ENCODE measurements at places on chromosomes 16 and 17.

DNA sequence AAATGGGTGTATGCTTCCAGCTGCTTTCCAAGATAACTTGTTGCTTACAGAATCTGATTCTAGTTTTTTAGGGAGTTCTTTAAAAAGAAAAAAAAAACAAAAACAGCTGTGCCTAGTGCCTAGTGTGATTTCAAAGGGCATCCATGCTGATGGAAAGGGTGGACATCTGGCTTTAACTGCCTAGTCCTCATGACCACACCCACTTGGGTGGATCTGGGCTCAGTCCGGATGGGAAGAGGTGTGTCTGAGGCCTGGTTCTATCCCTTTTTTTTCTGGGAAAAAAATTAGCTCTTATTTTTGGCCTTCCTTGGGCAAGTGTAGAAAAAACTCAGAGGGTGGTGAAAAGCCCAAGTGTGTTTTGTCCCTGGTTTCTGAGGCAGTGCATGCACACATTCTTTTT lies 132.3 kb upstream of the CDH11 start:
- DNase-seq, result no peak

DNA sequence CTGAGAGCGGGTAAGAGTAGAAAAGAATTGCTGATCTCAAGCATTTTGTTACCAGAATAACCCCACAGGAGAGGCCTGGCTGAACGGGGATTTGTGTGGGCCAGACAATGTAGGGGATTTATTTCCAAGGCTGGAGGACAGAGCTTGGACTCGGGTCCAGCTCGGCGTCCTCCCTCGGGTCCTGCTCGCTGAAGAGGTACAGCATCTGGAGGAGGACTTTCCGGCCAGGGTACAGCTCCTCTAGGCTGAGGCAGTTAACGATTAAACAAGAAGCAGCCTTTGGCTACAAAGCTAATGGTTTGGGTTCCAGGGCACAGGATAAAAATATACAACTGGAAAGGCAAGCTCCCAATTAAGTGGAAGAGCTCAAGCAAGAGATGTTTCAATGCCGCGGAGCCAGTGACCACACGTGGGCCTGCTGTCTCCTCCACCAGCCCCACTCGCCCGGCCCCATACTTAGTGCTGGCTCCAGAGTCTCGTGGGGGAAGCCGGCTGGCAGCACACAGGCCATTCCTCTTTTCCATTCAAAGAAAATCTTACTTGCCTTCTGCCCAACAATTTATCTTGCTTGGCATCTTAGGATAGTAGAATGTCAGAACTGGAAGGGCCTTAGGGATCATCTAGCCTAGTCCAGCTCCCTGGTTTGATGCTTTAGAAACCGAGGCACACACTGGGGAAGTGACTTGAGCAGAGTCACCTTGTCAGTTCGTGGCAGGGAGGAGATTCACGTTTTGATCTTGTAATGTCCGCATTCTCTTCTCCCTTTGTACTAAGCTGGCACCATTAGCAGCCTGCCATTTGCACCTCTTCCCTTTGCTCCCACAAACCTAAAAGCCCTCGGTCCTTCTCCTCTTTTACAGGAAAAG lies 85.9 kb upstream of the TBX2 start:
- DNase-seq, result no peak

- no peak for DNase-seq
These were observed 594 bp downstream of the MAPK8IP3 start for GRCh38 chr16:1706386-1707192.

DNA sequence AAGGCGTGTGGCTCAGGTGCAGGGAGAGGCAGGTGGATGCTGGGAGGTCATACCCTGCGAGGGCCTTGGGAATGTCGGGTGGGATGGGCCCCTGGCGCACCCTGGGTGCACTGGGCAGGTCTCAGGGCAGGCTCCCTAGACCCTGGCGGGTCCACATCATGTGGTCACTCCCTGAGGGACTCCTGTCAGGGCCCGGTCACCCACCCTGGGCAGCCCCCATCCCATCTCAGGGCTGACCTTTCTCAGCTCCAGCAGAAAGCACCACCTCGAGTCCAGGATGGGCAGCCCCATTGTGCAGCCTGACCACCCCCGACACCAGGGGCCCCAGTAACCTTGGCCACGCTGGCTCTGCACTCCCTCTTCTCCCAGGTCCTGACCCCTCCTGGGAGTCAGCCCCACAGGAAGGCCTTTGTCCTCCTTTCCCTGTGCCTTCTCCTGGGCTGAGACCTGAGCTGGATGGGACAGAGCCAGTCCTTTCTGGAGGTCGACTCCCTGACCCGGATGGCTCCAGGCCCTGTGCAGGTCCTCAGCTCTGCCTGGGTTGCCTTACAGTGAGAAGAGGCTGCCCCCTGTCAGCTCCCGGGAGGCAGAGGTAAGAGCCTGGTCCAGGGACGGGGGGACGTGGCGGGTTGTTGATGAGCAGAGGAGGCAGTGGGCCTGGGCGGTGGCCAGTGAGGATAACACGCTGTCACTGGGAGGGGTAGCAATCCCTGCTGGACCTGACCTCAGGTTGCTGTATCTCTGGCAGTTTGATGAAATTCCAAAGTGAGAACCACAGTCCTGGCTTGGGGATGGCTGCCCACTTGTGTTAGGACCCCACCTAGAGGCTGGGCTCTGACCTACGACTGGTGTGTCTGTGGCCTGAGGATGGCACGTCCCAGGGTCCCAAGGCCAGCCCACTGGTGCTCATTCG lies 77.9 kb downstream of the GOSR1 start:
- no peak for DNase-seq

DNA sequence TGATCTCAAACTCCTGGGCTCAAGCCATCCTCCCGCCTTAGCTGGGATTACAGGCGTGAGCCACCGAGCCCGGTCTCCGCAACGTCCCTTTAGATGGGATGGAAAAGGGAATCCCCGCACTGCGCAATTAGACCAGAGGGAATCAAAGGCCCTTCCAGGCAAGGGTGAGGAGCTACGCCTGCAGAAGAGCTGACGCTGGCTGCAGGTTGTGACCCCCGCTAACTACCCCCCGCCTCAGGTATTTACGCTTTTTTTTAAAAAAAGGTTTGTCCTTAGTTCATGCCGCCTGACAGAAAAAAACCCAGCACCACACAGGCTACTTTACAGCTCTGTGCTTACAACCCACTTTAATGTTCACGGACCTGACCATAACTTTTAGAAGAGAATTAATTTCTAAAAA lies 26.9 kb downstream of the ZCCHC14 start:
- no peak for DNase-seq

DNA sequence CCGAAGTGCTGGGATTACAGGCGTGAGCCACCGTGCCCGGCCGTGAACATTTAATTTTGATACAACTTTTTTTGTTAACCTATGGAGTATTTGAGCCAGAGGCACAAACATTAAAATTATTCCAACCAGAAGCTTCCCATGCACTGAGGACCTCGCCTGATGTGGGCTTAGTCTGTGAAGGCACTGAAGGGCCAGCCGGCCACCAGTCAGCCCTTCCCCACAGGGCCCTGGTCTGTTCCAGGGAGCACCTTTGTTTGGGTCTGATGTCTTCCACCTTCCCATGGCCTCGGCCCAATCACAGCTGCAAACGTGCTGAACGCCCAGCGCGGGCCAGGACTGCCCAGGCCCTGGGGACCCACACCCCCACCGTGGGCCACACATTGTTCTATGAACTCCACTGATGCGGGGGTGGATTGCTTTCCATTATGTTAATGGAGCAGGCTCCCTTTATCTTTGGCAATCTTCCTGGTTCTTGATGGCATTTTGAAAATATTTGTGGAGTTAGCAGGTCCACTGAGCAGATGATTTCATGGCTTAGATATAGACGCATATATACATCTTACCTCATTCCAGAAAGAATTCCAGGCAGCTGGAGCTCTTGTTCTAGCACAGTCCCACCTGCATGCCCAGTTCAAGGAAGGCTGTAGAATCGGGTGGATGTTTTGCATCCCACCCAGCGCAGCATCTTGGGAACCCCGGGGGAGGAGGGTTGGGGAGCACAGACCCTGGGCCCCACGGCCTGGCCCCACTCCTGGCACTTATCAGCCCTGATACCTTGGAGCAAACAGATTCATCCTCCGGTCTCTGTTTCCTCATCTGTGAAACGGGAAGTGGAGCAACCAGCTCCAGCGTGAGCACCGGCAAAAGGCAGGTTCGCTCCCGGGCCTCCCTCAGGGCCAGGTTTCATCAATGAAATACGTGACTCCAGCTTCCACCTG lies 14.5 kb downstream of the SPIRE2 start:
- DNase-seq, result no peak

DNA sequence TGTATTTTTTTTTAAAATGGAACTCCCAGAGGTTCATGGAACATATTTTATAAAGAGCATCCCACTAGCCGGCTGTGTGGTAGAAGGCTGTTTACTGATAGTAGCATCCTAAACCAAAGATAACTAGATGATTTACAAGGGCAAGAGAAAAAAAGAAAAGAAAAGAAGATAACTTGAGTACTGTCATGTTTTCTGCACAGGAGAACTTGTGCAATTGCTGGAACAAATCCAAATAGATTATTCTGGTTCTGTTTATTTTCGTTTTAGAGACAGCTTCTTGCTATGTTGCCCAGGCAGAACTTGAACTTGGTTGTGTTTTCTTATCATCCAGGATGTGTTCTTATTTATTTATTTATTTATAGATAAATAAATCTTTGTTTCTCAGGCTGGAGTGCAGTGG lies 20.9 kb upstream of the PPM1D start:
- DNase-seq, result no peak

DNA sequence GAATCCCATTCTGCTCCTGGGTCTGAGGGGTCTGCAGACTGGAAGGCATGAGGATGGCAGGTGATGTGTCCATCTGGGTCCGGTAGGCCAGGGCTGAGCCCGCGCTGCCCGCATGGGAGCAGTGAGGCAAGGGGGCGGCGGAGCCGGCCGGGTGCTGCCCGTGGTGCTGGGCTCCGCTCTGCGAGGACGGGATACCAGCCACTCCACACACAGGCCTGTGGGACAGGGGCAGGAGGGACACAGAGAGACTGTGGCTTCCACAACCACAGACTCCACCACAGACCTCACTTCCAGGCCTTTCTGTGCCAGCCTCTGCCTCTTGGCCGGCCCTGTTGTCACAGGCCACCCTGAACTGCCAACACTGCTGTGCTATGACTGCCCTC lies 25.4 kb downstream of the MAP1LC3B start:
- no peak for DNase-seq

GRCh38 chr17:63649813-63650212 lies 27.6 kb downstream of the MAP3K3 start:
- DNase-seq, result peak; percentile 1

GRCh38 chr16:72532906-72533410 lies 361.0 kb upstream of the PMFBP1 start:
- no peak for DNase-seq

DNA sequence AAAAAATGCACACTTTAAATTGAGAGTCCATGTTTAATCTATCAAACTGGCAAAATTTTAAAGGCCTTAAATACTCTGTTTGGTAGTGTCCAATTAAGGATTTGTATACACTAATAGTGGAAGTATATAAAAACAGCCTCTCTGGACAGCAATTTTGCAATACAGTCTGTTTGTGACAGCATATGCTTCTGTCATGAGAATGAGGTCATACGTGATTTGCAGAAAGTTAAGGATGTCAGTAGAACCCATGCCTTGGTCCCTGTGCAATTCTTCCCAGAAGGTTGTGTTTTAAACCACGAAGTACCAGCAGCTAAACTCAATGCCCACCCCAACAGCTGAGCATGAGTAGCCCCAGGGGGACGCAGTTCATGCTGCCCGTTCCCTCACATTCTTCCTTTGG lies 78.4 kb downstream of the AIPL1 start:
- DNase-seq, result no peak

- DNase-seq, result no peak
These were observed 59.4 kb downstream of the EFCAB5 start for GRCh38 chr17:30000755-30001257.

- DNase-seq, result no peak
These were observed 5.9 kb downstream of the CD300LB start for GRCh38 chr17:74525465-74525725.

GRCh38 chr17:44990994-44991393 lies 22.9 kb upstream of the C1QL1 start:
- DNase-seq, result no peak

DNA sequence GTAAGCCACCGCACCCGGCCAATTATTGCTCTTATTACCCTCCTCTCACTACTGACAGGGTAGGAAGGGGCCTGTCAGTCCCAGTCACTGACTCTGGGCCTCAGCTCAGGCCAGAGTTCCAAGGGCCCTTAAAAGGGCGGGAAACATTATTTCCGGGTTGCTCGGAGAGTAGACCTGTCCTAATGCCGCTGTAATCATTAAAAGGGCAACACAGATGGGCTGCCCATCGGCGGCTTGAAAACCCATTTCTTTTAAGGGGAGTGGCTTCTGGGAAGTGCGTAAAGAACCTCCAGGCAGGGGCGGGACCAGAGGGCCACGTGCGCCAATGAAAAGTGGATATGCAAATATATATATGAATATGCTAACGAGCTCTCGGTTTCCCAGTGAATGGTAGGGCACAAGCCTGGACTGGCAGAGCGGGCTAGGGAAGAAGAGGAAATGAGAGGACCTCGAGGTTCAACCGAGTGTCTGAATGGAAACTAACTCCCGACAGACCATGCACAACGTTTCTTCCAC lies 26.6 kb downstream of the PIPOX start:
- no peak for DNase-seq

- DNase-seq, result no peak
These were observed 52.4 kb upstream of the ALOX12 start for GRCh38 chr17:6943406-6943805.

DNA sequence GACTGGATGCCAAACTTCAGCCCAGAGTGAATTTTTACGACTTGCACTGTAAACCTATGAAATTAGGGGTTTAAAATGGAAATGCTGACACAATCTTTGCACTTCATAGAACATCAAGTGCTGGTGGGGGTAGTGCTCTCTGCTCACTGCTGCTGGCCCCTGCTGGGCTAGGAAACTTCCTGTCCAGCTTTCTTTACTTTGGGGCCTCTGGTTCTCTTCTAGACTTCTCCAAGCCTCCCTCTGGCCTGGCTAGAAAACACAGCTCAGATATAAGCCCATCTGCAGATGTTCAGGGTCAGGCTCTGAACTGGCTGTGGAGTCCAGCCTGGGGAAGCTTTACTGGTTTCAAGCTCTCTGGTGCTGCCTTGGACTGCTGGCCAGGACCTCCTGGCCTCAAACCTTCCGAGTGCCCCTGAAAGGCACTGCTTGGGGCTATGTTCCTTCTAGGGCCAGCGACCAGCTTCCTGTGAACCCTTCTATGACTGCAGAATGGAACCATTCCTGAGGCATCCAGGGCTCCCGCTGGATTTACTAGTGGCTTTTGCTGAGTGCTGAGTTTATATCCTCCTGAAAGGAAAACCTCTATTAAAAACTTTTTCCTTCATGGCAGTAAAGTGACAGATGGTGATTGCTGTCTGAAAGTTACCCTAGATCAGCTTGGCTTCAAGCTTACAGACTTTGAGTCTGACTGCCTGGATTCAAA lies 59.4 kb downstream of the TBX4 start:
- DNase-seq, result no peak

- no peak for DNase-seq
These were observed 18.4 kb downstream of the ZP2 start for GRCh38 chr16:21192991-21193390.
